ENCODE measurements at places on chromosomes 4 and X.
A peak's percentile ranks its signal among the peaks of the same experiment; 100 is the strongest.

- no peak for DNase-seq
These were observed 67.8 kb downstream of the FAM133A start for GRCh38 chrX:93741811-93742210.

DNA sequence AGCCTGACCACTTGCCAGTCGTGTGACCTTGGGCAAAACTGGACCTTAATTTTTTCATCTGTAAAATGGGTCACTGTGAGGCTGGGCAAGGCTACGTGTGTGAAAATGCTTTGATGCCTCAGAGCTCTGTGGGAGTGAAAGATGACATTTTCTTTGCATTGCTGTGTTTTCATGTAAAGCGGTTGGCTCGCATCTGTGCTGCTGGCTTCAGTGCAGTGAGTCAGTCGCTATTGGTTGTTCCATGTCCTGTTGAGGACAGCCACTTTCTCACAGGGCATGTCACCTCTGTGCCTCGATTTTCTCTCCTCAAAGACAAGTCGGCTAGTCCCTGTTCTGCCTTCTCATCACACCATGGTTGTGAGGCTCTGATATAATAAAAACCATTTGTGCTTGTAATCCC is 4.4 kb downstream of the MTMR1 start:
- DNase-seq = no peak

- DNase-seq = no peak
These were observed 57.6 kb downstream of the DOCK11 start for GRCh38 chrX:118553042-118553710.

DNA sequence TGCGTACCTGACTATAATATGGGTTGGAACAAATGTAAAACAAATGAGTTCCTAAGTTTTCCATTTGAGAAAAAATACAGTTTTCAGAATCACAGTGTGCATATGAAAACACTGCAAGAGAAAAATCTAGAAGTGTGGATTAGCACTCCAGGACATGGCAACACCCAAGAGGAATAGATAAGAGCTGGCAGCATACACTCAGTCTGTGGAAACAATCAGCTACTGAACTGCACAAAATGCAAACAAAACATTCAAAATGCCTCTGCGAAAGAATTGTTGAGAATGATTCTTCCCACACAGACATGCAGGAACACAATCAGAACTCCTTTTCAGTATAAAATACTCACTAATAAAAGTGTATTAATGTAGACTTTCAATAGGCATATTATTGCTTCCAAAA is 39.9 kb downstream of the ATP8A1 start:
- DNase-seq = no peak

DNA sequence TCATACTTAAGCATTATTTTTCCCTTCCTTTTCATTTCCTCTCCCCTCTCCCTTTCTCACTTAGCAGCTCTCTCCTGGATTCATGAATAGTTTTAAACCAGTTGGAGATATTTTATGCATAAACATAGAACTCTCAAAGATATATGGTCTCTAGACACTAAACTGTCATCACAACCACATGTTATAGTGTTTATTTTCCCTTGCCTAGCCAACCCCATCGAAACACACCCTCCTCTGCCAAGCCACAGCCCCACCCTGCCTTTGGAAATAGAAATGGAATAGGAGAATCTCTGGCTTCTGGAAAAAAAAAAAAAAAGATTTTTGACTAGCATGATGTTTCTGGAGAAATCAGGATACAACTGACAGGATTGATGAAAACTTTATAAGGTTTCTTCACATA is 64.8 kb upstream of the RBPJ start:
- peak; percentile 31 for DNase-seq

Data from renal cortical epithelial cell (primary cell).